ENCODE measurements at places on chromosomes 7 and 10.

DNA sequence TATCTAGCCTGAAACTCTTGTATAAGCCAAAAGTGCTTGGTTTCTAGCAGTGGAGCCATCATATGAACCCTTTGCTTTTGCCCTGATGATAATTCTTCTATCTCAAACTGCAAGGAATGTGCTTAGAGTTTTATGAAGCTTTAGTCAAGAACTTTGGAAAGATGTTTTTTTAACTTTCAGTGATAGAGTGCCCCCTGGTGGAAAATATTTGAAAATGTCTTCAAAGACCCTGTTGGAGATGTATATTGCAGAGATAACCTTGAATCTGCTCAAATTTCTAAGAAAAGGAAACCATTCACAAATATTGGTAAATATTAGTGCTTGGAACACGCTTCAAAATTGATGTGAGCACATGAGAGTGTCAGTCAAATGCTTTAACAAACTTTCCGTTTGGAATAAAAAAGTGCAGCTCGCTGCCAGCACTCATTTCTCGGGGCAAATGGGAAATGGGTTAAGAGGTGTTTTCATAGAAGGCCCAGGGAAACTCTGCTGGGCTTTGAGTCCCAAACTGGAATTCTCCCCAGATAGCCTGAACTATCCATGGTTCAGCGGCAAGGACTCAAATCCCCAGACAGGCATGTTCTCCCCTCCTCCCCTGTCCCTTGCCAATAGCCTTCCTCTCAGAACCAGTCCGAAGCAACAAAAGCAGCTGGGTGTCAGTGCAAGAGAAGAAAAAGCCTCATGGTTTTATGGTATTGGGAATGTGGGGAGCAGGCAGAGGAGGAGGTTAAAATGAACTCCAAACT is 129.3 kb downstream of the MYOF start:
- DNase-seq: peak; percentile 37

DNA sequence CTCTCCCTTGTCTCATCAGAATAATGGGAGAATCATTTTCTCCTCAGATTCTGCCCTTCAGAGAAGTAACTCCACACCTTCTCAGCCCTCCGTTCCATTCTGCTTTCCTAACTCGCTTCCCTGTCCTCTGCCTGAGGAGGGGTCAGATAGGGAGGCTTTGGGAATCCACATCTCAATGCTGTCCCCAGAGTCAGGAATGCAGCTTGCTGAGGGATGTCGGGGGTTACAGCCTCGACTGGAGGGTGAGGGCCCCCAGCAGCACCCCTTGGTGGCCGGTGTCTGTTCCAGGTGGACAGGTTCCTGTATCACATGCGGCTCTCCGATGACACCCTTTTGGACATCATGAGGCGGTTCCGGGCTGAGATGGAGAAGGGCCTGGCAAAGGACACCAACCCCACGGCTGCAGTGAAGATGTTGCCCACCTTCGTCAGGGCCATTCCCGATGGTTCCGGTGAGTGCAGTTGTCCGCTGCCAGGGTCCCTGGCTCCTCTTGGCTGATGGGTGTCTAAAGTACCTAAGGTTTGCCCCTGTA is 6.9 kb downstream of the HKDC1 start:
- no peak for DNase-seq

- DNase-seq: no peak
These were observed 538.3 kb downstream of the PCDH15 start for GRCh38 chr10:54262726-54263125.

DNA sequence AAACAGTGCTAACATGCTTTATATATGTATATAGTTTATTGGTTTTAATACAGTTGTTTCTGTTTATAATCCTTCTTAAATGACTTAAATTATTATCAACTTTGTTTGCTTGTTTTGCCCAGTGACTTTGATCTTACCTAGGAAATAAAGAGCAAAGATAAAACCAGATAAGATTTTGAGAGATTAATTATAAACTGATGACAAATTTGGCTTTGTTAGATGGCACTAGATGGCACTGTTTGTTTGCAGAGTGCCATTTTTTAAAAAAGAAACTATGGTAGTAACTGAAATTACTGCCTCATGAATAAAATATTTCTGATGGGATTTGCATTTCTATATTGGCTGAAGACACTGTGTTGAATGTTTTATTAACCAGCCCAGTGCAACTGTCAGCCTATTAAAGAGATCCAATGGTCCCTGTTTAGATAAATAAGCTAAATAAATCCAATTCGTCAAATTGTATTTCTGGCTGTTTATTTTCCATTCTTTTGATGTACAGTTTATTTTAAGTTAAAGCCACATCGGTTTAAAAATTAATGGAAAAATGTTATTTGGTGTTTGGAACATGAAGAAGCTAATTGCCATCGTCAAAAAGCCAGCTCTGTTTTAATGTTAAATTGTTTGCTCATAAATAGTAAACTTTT is 28.7 kb downstream of the VTI1A start:
- DNase-seq: peak; percentile 5

GRCh38 chr7:150744041-150744656 is 6.9 kb downstream of the GIMAP5 start:
- DNase-seq: no peak

- DNase-seq: no peak
These were observed 100.9 kb downstream of the PODXL start for GRCh38 chr7:131455546-131455945.

DNA sequence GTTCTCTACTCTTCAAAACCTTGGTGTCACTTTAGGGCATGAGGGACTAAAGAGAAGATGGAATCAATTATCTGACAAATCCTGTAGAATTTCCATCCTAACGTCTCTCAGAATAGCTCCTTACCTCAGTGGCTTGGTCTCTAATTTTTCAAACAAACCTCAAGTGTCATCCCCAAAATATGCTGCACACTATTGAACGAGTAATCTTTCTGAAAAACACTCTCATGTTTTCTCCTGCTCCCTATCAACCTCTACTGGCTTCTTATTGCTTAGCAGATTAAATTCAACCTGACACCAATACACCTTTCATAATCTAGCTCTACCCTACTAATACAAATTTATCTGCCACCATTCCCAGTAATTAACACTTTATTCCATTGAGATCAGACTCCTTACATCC is 8.5 kb downstream of the CNOT4 start:
- no peak for DNase-seq

GRCh38 chr7:47875998-47876744 is 72.1 kb downstream of the PKD1L1 start:
- no peak for DNase-seq

DNA sequence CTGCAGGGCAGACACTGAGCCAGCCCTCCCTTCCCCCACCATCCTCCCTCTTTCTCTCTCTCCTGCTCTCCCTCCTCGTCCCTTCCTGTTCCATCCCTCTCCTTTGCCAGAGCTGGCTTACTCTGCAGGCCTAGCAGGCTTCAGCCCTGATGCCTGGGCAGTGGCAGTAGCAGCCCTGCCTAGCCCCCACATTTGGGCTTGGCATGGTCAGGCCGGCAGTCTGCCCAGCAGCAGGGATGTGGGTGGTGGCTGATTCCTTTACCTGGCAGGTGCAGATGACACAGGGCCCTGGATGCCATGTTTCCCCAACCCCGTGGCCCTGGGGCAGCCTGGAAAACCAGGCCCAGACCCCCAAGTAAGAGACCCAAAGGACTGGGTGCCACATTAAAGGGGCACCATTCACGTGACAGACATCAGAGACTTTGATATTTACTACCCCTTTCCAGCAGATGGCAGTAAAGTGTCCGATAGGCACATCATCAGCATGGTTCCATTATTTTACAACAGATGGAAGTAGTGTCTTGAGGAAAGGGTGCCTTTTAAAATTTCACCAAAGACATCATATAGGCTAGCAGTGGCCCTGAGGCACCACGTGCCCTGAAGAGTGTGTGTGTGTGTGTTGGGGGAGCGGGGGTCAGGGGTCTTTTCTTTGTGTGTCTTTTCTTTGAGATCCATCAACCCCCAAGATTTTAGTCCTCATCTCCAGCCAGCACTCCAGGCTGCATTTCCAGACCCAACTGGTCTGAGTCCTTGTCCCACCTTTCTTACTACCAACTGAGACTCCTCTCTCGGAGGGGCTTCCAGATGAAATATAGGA is 5.9 kb downstream of the KCP start:
- DNase-seq: peak; percentile 60

GRCh38 chr7:99748846-99749579 is 14.0 kb upstream of the CYP3A7 start:
- DNase-seq: no peak

- DNase-seq: no peak
These were observed 54.8 kb upstream of the PLPP4 start for GRCh38 chr10:120402147-120402766.

- peak; percentile 92 for DNase-seq
These were observed 743.8 kb upstream of the LRRN3 start for GRCh38 chr7:110347081-110347480.

GRCh38 chr10:98956576-98957260 is 278.9 kb downstream of the HPSE2 start:
- DNase-seq: no peak

DNA sequence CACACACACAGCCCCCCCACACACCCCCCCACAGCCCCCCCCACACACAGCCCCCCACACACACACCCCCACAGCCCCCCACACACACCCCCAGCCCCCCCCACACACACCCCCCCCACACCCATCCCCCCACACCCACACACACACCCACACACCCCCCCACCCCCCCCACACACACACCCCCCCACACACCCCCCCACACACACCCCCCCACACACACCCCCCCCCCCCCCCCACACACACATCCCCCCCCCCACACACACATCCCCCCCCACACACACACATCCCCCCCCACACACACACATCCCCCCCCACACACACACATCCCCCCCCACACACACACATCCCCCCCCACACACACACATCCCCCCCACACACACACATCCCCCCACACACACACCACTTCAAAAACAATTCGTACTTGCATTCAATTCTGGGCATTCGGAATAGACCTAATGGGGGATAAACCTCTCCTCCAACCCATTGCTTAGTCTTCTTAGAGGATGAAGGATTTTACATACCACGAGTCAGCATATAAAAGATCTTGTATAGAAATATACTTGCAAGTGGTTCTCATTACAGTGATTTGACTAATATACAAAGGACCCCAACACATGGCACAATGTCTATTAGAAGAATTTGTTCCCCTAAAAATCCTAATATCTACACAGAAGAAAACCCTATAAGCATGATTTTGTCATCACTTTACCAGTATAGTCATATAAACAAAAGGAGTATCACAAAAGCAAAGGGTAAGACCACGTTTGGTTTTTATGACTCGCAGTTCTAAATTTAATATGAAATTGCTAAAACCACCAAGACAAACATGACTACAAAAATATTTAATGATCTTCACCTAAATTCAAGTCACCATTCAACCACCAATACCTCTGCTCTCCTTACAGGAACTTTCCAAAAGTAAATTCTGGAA is 80.9 kb downstream of the DIP2C start:
- DNase-seq: no peak

DNA sequence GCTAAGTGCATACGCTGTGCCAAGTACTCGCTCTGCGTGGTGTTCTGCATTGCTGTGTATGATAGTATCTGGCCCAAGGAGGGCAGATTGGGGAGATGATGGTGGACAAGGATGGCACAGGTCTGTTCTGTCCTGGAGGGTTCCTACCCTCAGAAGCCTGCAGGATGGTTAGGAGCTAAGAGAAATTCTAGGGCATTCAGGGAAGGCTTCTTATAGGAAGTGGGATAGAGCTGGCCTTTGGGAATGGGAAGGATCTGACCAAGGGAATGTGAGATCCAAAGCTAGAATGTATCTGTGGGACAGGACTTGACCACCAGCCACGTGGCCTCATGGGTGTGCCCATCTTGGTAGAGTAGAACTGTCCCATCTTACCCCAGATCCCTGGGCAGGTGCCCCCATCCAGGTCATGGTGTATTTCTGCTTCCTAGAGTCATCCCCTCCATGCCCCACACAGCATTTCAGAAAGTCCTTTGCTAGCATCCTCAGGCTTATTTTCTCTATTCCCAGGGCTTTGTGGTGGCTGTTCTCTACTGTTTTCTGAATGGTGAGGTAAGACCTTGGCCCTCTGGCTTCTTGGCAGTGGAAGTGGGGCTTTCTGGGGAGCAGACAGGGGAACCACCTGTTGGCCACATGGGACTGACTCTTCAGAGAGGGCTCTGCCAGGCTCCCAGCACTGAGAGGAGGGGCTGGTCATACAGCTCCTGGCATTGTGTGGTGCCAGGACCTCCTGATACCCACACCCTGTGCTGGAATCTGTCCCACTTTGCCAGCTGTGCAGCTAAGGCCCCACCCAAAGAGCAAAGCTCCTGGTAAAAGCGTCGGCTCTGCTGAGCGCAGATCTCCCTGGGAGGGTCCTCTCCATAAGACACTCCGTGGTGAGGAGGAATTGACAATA is 52.5 kb downstream of the ADCYAP1R1 start:
- DNase-seq: no peak

GRCh38 chr7:157622408-157623205 is 285.8 kb downstream of the DNAJB6 start:
- DNase-seq: no peak

GRCh38 chr10:103802637-103803353 is 52.6 kb downstream of the SH3PXD2A start:
- DNase-seq: no peak

DNA sequence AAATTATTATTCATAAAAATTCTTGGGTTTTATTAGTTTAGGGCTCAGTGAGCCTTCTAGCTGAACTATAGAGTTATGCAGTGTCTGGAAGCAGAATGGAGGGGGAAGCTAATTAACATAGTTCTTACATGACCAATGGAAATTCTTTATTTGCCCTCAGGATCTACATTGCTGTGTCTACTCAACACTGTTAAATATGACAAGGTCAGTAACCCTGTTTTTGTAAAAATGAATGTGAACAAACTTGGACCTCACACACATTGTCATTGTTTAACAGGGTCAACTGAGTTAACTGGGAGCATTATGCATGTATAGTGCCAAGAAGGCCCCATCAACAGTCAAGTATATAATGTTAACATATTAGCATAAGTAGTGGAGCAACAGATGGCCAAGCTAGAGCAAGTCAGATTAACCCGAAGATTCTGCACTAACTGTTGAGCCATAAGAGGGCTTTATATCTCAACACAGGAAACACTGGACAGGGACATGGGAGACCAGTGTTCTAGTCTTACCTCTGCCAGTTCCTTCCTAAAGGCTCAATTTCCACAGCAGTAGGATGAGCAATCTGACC is 122.5 kb upstream of the SEM1 start:
- no peak for DNase-seq

DNA sequence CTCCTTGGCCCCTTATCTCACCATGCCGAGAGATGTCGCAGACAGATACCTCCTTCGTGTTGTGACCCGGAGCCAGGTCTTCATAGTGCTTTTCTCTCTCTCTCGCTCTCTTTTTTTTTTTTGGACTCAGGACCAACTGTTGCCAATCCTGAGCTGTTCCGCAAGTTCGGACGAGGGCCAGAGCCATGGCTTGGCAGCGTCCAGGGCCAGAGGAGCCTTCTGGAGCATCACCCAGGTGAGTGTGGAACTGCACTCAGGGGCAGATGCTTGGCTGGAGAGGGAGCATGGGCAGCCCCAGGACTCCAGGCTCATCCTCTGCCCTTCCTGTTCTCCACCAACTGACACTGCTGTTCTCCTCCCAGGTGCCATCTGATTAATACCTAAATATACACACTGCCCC is 7.8 kb downstream of the ZNF862 start:
- DNase-seq: no peak

GRCh38 chr7:73999664-74000435 is 28.1 kb upstream of the ELN start:
- DNase-seq: no peak

- no peak for DNase-seq
These were observed at the start of gene INHBA for GRCh38 chr7:41702635-41703371. Gene INHBA, minus strand, starts transcription at chr7:41703090. Its CDS starts 2,716 bp downstream, at chr7:41700374.

Data from NCI-H1694 treated with DMSO at 0.1 percent for 48 hours (cell line).